ENCODE measurements at places on chromosomes 6 and 20.

DNA sequence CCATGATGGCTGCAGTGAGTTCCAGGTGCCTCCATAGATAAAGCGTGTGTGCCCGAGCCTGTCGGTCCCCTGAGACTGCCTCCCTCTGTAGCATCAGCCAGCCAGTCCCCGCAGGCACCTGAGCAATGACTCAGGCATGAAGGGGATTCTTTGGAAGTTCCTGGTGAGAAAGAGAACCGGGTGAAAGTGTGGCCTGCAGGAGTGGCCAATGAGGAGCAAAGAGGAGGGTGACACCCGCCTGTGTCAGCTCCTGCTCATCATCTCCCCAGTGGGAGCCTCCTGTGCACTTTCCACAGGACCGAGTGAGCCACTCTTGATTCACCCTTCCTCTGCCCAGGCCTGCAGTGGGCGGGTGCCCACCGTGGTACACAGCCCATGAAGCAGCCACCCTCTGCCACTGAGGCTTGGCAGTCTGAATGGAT is 71.2 kb upstream of the PTPN1 start:
- DNase-seq: no peak

GRCh38 chr6:142233945-142234682 is 67.7 kb upstream of the ADGRG6 start:
- DNase-seq: no peak

- DNase-seq: no peak
Measured at GRCh38 chr20:1363522-1363921, 29.3 kb downstream of the FKBP1A start.

DNA sequence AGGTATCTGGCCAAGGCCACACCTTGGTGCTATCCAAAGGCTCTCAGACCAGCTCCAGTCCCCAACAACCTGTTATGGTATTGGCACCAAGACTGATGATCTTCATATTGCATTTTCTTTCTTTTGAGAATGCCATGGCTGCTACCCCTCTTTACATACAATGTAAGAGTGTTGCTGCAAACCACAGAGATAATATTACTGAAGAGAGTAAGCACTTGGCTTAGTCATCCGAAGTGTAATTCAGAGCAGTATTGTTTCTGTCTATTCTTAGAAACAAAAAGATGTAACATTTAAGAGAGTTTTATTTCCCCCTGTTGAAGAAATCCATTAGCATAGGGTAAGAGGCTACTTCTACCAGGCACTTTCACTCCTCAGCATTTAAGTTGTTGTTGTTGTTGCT is 212.5 kb downstream of the C6orf118 start:
- DNase-seq: no peak

DNA sequence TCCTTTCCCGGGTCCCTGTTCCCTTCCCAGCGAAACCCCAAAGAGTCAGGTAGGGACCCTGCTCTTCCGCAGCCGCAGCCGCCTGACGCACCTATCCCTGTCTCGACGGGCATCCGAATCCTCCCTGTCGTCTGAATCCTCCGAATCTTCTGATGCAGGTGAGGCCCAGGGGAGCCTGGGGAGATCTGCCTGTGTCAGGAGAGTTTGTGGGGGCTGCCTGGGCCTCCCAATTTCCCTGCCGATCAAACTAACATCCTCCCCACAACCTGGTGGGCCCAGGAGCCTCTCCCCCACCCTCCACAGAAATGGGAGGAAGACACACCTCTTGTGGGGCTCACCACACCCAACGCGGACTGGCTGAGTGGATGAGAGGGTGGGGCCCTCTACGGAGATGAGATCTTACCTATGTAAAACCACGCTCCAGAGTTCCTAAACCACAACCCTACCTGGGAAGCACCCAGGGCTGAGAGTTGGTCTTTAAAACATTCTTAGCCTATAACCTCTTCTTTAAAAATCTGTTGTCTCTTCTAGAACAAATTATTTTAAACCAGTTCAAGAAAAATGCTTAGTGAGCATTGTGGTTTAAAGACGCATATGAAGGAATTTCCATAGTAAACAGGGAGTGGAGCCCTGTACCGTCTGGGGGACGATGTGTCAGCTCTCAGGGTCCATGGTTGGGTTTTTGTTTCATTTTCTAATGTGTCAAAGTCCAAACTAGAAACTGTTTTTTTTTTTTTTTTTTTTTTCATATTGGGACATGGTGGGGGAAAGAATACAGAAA is 1.7 kb downstream of the CDC25B start:
- DNase-seq: no peak

Data from naive thymus-derived CD4-positive, alpha-beta T cell (primary cell).